ENCODE measurements at places on chromosomes 4 and X.

GRCh38 chr4:143514497-143514896 lies 995 bp downstream of the SMARCA5 start:
- peak; percentile 15 for DNase-seq

DNA sequence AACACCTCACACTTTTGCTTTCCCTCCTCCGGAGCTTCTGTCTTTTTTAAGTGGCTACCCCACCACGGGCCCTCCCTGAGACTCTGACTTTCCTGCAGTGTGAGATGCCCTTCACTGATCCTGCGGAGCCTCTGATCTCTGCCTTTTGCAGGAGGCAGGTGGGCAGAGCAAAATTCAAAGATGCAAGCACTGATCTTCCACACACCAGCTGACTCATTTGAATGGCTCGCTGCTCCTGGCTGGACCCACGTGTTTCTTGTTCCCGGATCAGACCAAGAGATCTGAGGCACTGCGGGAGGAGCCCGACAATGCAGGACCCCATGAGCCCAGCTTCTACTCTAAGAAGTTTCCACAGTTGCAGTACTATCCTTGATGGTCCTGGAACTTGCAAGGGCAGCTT lies 1607.9 kb upstream of the TENM3 start:
- no peak for DNase-seq

DNA sequence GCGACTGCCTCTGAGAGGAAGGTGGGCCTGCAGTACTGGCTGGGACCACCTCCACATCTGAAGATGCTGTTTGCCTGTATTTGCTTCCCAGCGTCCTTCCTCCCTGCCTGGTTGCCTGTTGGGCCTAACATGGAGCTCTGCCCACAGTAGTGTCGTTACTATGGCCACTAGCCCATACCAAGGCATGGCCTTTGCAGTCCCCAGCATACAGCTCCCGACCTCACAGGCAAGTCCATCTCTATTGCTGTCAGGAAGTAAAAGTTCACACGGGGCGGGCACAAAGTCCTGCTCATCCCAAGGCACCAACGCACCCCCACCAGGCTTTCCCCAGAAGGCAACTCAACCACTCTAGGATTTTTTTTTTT lies 71.6 kb downstream of the MAML3 start:
- DNase-seq: no peak

DNA sequence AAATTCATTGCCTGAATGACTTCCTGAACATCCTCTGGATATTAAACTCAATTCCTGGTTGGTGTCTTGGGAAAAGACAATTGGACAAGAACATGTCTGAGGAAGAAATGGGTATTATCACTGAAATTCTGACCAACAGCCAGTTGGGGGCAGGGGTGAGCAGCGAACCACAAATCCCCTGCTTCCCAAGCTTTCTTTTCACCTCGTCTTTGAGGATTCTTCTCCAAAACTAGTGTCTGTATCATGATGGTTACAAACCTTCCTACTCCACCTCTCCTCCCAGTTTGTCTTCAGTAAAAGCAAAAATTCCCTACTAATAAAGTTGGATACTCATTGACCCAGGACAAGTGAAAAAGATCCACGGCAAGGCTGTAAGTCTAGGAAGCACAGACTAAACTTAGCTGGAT lies 48.3 kb upstream of the WDR1 start:
- DNase-seq: peak; percentile 14

DNA sequence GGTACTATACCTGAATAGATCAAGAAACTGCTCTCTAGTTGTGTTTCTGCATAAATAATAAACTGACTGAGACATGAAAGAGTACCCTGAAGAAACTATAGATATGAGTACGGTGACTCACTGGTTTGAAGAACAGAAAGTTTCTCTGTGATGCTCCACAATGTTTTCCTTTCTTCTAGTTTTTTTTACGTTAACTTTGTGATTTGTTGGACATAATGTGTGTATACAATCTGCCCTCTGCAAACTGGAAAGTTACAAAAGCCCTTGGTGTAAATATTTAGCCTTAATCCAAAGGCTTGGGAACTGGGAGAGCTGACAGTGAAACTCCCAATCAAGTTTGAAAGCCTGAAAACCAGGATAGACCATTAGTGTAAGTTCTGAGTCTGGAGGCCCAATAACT lies 31.6 kb upstream of the PAPSS1 start:
- DNase-seq: peak; percentile 48

GRCh38 chr4:93894995-93895394 lies 66.4 kb downstream of the ATOH1 start:
- DNase-seq: no peak

- DNase-seq: no peak
Measured at GRCh38 chr4:144295286-144295995, 154.9 kb upstream of the GYPA start.

DNA sequence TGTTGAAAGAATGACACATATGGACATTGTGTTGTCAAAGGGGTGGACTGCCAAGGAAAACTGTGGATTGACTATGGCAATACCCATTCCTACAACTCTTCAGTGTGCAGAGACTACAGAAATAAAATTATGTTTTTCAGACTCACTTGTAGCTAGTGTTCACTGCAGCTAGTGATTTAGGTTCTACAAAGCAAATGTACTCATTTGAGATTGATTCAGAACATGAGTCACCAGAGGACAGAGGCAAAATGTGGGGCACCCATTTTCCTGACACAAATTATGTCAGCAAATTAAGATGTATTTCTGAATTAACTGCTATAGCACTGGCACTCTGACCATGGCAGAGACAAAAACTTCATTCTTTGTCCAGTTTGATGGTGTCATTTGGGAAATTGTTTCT lies 40.7 kb downstream of the SPCS3 start:
- no peak for DNase-seq

DNA sequence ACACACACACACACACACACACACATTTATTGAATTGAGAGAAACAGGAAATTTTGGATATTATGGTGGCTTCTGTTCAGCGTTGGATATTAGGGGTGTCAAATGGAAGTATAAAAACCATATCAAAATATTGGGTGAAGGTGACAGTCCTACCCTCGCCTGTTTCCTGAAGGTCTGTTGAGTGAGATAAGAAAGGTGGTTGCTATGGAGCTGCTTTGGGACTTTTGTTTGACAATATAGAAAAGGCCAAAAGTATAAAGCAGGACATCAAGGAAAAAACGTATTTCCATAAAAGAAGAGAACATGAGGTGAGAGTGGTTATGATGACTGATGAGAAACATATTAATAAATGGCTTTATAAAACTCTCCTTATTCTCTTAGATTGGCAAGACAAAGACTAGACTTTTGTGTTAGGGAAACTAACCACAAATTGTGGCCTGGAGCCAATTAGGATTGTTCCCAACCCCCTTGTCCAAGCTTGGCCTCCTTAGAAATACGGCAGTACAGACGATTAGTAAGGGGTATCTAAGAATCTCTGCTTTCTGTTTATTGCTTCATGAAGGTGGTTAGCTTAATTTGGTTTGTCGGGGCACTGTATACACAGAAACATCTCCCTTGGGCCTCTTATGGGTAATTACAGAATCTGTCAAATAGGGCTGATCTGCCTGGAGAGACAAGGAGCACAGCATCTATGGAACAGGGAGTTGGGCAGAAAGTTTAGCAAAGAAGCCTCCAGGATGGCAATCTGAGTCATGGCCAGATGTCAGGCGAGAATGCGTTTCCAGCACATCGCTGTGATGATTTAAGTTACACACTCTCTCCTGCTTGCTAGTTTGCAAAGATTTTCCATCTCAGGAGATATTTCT lies 198.0 kb downstream of the CBR4 start:
- DNase-seq: no peak

DNA sequence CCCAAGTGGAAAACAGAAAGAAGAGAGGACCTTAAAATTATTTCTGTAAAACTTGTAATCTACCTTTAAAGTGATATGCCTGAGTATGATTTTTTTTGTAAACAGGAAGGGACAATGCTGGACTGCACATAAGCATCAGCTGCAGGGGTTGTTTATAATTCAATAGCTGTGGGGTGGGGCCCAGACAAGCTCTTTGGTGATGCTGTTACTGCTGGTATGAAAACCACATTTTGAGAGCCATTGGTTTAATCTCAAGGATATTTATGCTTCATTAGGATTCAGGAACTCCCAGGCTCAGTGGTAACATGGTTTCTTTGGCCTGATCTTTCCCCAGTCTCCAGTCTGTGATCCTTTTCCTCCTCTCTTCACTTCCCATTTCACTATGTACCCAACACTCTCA lies 34.3 kb upstream of the GRPR start:
- no peak for DNase-seq

DNA sequence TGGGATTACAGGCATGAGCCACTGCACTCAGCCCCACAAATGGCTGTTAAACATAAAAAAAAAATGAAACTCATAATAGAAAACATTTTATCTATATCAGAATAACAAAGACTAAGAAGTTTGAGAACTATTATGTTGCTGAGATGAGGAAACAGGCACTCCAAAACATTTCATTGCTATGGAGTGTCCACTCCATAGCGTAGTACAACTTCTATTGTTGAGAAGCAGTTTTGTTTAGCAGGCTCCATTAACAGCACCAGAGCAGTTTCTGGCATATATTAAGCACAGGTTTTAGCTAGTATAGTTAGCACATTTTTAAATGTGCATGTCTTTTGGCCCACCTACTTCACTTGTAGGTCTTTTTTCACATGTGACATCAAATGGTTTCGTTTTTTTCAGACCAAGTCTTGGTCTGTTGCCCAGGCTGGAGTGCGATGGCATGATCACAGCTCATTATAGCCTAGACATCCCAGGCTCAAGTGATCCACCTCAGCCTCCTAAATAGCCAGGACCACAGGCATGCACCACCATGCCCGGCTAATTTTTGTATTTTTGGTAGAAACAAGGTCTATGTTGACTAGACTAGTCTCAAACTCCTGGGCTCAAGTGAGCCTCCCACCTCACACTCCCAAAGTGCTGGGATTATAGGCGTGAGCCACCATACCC lies 5.8 kb downstream of the HMGB2 start:
- no peak for DNase-seq

All from HepG2 (cell line).